ENCODE measurements at places on chromosomes 6 and 20. TPM values are rescaled to one million over a fixed set of nuclear protein-coding genes. Genes with fewer than 3 reads are reported as not detected.
A peak's percentile ranks its signal among the peaks of the same experiment; 100 is the strongest.

The SLC24A3 gene
- total RNA-seq, result 3.3 TPM

The PLN gene
- 0.20 TPM for total RNA-seq

The MUCL3 gene
- total RNA-seq, result not detected

The CCM2L gene
- 0.16 TPM for total RNA-seq

The SLC17A2 gene
- total RNA-seq, result not detected

The PRR18 gene
- 0.31 TPM for total RNA-seq

The BPI gene
- not detected for total RNA-seq

The NNAT gene
- 19.4 TPM for total RNA-seq

DNA sequence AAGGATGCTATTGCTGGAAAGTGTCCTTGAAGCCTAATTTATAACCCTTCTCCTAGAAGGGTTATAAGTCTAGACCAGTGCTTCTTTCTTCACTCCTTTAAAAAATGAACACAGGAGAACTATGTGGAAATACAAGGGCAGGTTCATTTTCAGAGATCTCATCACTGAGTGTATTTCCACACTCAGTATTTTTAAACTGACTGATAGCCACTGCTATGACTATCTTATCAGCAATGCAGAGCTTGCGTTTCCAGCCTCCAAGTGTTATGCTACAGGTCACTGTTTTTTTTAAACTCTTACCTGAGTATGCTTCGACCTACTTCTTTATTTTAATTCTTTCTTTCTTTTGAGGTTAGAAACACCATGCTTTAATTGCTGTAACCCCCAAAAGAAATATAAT, 319.1 kb downstream of the ARHGAP18 start:
- no peak for DNase-seq

GRCh38 chr20:11901127-11901526, 16.6 kb upstream of the BTBD3 start:
- DNase-seq, result no peak

- no peak for DNase-seq
Measured at GRCh38 chr6:144574796-144575195, 289.7 kb downstream of the UTRN start.

- DNase-seq, result no peak
Measured at GRCh38 chr6:150211700-150212511, 69.1 kb downstream of the PPP1R14C start.

DNA sequence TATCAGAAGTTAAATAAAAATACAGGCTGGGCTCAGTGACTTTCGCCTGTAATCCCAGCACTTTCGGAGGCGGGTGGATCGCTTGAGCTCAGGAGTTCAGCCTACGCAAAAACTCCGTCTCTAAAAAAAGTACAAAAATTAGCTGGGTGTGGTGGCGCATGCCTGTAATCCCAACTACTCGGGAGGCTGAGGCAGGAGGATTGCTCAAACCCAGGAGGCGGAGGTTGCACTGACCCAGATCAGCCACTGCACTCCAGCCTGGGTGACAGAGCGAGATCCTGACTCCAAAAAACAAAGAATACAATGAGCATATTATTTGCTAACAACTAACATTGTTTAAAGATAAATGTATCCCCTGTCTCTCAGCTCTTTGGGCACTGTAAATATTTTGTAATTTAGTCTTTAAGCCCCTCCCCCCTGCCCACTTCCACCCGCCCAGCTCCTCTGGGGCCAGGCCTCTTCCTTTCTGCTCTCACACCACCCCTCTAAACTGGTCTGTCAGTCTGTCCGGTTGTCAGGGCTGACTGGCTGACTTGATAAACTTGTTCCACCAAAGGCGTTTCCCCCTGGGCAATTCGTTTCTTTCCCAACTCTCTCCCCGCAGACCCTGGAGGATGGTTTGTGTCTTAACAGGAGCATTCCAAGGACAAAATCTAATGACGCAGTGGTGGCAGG, 62.4 kb upstream of the QKI start:
- DNase-seq, result no peak

GRCh38 chr20:43722153-43722505, 4.7 kb downstream of the GTSF1L start:
- DNase-seq, result no peak

DNA sequence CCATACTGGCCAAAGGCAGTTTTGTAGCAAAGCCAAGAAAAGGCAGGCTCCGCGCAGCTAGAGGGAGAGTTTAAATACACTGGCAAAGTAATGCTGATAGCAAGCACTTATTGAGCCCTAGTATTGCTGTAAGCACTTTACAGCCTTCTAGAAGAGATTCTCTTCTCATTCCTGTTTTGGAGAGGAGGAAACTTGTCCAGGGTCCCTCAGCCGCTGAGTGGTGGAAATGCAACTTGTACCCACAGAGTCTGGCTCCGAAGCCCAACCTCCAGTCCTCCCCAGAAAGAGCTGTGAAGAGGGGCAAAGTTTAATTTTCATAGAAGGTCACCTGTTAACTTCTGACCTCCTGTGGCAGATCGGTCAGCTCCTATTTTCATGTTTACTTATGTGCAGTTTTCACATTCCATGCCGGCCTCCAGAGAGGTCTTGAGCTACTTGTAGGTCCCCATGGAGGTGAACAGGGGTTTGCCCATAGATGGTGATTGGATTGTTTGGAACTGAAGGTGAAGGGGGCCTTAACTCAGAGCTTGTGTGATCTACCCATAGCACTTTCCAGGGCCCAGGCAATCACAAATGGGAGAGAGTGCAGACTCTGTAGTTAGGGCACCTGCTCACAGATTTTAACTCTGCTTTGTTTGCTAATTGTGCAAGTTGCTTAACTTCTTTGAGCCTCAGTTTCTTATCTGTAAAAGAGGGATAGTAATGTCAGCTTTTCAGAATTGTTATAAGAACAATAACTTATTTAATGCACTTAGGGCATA, 70.7 kb downstream of the LYRM2 start:
- DNase-seq, result no peak

- DNase-seq, result peak; percentile 82
Measured at GRCh38 chr20:25247956-25248785, at the start of gene PYGB. Gene PYGB (plus strand): TSS chr20:25248085. CDS start chr20:25248179, 94 bp downstream.

Measured in mesothelial cell of epicardium (in vitro differentiated cells).